ENCODE measurements at places on chromosomes 12 and 14.

GRCh38 chr12:78376257-78376656, 488.3 kb upstream of the SYT1 start:
- no peak for DNase-seq

GRCh38 chr12:76636121-76636692, 76.6 kb upstream of the OSBPL8 start:
- DNase-seq: no peak

GRCh38 chr12:77601069-77601468, 229.6 kb upstream of the NAV3 start:
- DNase-seq: no peak

DNA sequence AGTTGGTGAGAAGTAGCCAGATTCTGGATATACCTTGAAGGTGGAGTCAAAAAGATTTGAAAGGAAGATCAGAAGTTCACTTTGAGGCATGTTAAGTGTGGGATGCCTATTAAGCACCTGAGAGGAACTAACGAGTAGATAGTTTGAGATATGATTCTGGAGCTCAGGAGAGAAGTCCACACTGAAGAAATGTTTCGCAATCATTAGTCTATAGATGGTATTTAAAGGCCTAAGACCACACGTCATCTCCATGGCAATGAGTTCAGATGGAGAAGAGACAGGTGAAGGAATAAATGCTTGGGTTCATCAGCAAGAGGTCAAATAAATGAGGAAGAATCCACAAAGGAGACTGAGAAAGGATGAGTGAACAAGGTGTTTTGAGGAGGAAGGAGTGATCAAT, 192.9 kb upstream of the NEDD1 start:
- no peak for DNase-seq

DNA sequence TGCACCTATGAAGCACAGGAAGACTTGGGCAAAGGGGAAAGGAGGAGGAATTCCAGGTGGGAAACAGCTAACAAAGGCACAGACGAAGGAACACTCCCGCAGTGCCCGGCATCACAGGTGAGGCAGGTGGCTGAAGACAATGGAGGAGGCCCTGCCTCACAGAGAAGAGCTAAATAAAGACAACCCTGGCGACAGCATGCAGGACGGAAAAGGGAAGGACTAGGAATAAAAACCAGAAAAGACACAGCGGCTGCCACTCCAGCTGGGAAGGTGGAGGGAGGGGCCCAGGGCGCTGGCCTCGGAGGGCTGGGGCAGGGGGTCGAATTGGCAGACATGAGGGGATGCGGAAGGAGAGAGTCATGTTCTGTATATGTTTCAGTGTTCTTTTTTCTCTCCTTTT, 43.0 kb upstream of the ANO2 start:
- no peak for DNase-seq

DNA sequence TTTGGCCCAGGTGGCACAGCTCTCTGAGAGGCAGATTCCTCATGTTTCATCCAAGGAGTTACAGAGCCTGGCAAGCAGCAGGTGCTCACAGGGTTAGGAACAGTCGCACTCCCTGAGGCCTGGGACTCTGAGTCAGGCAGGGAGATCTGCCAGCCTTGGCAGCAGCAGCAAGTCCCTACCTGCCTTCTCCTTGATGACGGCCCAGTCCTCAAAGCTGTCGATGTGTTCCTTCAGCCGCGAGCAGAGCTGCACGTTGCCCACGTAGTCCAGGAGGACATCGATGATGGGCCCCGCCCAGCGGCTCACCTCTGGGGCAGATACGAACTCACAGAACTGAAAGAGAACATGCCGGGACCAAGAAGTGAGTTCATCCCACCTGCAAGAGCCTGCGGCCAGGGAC, 10.4 kb downstream of the FAM181A start:
- no peak for DNase-seq

- no peak for DNase-seq
Observed at GRCh38 chr14:24818058-24818822, 184.2 kb upstream of the GZMB start.

DNA sequence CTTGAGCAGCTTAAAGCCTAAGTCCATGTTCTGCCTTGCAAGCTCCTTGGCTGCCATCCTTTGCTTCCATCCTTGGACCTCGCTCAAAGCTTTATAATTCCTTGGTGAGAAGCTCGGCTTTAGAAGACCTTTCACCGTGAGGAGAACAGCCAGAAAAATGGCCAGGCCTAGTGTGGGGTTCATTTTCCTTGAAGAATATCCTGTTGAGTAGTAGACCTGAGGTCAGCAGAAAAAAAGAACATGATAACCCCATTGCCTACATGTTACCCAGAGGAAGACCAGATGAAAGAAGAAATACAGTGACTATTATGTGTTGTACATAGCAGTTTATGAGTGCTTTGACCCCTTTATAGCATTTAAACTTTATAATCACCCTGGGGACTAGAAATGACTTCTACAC, 11.1 kb downstream of the SERPINA12 start:
- no peak for DNase-seq

- no peak for DNase-seq
Observed at GRCh38 chr14:69260861-69261564, 1.1 kb downstream of the GALNT16 start.

DNA sequence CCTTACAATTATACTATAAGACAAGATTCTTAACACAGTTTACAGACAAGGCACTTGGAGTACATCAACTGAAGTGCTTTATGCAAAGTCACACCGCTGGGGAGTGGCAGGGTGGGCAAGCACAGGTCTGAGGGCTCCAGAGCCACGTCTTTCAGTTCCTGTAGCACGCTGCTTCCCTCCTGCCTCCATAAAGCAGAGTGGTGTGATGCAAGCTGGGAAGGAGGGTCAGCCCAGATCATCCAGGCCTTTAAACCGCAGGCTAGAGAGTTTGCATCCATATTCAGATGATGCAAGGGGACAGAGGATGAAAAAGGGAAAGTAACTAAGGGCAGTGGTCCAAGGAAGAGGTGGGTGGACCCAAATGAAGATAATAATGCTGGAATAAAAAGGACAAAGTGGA, 132.6 kb downstream of the ITPR2 start:
- no peak for DNase-seq

DNA sequence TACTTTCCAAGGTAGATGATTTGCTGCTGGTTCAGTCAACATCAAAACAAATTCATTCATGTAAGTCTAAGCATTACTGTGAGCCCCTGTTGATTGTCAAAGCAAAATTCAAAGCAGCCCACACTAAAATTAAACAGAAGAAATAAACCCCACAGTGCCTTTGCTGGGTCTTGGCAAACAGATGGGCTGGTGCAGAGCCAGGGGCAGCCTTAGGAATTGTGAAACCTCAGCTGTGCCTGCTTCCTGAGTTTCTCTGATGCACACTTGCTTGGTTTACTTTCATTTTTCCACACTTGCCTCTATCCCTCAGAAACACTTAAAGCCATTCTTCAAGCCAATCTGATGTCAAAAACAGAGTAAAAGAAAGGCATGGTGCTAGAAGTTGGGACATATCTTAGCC, 6.6 kb upstream of the PLEKHG7 start:
- no peak for DNase-seq

DNA sequence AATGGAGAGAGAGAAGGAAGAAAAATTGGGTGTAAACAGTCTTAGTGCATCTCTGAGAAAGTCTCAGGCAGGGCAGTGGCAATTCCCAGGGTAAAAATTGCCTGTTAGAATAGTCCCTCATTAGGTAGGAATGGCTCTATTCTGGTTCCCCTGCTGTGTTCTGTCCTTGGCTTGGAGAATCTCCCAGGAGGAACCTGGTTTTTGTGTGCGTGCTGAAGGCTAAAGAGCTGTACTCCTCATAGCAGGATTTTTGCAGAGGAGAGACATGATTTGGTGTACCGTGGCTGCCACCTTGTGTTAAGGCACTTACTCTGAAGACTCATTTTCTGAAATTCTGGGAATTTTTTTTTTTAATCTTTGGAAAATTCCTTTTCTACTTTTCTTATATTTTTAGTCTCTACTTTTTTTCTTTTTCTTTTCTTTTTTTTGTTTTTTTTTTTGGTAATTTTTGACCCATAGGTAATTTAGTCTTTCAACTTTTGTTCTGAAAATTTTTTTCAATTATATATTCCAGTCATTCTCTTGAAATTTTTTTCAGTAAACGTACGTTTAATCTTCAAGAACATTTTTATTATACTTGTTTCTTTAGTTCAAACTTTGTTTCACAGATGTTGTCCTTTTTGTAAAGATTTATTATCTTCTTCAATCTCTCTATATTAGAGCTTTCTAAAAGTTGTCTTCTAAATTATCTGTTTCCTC, 63.8 kb downstream of the FBXO33 start:
- no peak for DNase-seq

DNA sequence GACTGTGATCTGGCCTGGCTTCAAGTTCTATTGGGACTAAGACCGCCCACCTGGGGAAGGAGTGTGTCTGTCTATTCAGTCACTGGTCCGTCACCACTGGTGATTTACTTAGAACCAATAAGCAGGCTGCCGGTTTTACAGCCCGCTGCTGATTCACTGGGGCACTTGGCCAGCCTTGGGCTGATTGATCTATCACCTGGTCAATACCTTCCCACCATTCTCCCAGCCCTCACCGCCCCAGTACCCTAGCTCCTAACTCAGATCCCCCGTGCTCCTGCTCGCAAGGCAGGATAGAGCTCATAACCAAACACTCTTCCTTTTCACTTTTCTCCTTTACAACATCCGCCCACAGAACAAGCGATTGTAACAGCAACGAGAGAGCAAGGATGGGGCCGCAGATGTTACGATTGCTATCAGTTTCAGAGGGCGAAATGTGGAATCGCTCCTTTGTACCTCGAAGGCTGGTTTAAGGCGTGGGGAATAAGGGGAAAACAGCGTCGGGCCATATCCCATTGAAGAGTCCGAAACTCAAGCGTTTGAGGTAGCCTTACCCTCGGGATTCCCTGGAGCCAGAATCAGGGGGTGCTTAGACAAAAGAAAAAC, 672 bp downstream of the RDH11 start:
- peak; percentile 24 for DNase-seq

DNA sequence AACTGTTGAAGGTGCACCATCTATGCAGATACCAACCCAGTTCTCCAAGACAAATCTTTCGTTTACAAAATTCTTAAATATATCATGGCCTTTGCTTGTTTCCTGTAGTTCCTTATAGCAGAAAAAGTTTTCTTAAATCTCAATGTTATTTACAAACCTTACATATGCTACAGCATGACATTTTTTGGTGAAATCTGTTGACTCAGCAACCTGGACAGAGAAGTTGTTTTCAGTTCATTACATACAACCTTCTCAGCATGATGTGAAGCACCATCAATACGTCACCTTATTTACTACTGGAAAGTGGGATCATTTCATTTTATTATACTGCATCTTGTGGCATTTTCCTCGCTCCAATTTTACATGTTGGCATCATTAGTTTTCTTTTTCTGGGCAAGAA, 231.9 kb downstream of the SLC16A7 start:
- DNase-seq: no peak
